Left hindlimb (tissue), 1 donor: ENCODE measurements at places on chromosomes 1 and 21.
A peak's percentile ranks its signal among the peaks of the same experiment; 100 is the strongest.

DNA sequence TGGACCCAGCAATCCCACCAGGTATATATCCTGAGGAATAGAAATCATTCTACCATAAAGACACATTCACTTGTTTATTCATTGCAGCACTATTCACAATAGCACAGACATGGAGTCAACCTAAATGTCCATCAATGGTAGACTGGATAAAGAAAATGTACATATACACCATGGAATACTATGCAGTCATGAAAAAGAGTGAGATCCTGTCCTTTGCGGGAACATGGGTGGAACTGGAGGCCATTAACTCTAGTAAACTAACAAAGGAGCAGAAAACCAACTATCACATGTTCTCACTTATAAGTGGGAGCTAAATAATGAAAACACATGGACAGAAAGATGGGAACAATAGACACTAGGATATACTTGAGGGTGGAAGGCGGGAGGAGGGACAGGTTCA, 36.1 kb upstream of the PRKACB start:
- no peak for DNase-seq

DNA sequence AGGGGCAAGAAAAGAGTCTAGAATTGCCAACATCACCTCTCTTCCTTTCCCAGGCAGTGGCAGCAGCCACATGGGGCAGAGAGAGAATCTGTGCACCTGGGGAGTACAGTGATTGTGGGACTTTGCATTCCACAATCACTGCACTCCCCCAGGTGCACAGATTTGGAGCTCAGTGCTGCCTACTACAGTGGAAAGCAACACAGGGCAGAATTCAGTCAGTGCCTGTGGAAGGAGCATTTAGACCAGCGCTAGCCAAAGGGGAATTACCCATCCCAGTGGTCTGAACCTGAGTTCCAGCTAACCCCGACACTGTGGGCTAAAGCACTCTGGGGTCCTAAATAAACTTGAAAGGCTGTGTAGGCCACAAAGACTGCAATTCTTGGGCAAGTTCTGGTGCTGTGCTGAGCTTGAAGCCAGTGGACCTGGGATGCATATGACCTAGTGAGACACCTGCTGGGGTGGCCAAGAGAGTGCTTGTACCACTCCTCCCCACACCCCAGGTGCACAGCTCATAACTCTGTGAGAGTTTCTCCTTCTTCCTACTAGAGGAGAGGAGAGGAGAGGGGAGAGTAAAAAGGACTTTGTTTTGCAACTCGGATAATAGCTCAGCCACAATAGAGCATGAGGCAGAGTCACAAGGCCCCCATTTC, 50.3 kb downstream of the NUP210L start:
- DNase-seq: no peak

DNA sequence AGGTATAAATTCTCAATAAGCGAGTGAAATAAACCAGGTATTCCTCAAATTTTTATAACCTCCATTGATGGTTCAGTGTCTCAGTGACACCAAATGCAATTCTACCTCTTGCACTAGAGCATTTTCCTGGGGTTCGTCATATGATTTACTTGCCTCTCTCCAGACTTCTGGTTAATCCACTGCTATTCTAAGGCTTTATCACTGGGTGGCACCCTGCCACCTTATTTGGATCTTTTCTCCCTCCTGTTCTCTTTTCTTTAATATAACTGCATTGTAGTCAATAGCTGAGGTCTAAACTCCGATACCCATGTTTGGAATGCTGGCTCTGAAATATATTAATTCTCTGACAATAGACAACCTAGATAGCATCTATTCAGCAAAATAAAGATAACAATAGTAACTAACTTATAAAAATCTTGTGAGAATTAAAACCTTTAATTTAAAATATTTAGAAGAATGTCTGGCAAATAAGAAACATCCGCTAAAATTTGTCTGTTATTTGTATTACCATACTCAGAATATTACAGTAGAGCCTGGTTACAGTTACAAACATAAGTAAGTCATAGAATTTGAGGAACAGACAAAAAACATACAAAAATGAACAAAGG, 436.4 kb downstream of the PLA2G4A start:
- DNase-seq: peak; percentile 39

DNA sequence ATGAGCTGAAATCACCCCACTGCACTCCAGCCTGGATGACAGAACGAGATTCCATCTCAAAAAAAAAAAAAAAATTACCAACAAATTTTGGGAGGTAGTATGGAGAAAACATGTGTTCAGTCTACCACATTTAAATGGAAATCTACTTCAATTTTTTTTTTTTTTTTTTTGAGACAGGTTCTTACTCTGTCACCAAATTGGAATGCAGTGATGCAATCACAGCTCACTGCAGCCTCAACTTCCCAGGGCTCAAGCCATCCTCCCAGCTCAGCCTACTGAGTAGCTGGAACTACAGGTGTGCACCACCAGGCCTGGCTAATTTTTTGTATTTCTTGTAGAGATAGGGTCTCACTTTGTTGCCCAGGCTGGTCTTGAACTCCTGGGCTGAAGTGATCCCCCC, 82.1 kb downstream of the GFI1 start:
- DNase-seq: no peak

GRCh38 chr1:240462766-240463395, 149.1 kb downstream of the GREM2 start:
- DNase-seq: no peak

DNA sequence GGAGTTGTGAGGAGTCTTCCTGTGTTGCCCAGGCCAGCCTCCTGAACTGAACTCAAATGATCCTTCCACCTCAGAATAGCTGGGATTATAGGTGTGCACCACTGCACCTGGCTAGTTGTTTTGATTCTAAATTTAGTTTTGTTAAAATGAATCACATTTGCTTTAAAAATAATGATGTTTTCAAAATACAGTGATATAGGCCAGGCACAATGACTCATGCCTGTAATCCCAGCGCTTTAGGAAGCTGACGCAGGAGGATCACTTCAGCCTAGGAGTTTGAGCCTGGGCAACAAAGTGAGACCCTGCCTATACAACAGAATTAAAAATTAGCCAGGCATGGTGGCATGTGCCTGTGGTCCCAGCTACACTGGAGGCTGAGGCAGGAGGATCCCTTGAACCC, 24.3 kb downstream of the RTCA start:
- DNase-seq: no peak

DNA sequence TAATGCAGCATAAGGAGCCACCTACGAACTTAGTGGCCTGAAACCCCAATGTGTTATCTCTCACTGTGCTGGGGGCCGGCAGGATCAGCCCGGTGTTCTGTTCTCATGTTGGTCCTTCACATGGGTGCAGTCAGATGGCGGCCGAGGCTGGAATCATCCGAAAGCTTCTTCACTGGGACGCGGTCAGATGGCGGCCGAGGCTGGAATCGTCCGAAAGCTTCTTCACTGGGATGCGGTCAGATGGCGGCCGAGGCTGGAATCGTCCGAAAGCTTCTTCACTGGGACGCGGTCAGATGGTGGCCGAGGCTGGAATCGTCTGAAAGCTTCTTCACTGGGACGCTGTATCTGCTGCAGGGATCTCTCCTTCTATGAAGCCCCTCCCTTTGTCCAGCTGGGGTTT, 12.6 kb upstream of the PCBP3 start:
- DNase-seq: no peak

DNA sequence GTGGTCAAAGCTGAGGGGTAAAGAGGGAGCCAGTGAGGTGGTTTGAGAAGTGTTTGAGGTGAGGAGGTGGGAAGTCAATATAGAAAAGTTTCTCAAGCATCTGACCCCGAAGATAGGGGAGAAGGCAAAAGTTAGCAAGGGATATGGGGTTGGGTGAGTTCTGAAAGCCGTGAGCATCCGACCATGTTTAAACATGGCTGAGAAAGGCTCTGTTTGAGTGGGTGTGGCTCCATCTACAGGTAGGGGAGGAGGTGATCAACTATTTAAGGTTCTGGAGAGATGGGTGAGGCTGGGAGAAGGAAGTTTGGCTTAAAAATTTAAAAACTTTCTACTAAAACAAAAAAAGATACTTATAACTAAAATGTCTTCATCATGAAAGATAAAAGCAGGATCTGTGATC, 273.8 kb downstream of the KCNJ6 start:
- DNase-seq: no peak

- DNase-seq: no peak
Observed at GRCh38 chr1:179369751-179370341, 4.1 kb downstream of the AXDND1 start.

GRCh38 chr21:34836103-34836932, 167.5 kb downstream of the CLIC6 start:
- no peak for DNase-seq

DNA sequence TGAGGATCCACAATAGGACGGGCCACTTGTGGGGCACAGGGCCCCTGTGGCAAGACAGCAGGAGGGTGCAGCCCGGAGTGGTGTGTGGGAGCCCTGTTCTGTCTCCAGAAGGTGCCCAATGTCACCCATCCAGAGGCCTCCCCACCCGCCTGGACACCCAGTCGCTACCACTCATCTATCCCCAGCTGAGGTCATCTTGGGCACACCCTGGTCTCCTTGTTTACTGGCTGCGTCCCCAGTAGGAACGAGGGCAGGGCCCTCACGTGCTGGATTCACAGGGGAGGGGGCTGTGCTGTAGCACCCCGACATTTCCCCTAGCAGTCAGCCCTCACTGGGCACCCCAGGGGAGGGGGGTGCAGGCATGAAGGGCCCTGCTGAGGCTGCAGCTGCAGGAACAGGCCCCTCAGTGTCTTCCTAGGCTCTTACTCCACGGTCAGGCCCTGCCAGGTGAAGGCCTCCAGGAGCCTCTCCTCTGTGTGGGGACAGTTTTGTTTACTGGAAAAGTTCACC, 2.3 kb upstream of the TNNT2 start:
- no peak for DNase-seq

GRCh38 chr1:21229246-21230000, 52.7 kb upstream of the EIF4G3 start:
- no peak for DNase-seq

DNA sequence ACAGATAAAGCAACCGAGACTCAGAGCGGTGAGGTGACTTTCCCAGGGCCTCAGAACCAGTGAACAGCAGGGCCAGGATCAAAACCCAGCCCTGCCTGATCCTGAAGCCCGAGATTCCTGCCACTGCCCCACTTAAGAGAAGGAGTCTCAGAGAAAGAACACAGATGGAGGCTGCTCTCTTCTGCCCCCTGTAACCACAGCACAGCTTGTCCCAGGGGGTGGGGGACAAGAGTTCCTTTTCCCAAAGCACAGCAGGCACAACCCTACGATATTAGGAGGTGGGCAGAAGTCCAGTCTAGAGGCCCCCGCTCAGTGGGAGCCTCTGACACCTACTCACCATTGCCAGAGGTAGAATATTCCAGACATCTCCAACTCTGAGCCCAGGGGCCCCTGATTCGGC, 24.0 kb upstream of the VWA5B1 start:
- no peak for DNase-seq

GRCh38 chr21:34796518-34797200, 127.9 kb downstream of the CLIC6 start:
- no peak for DNase-seq

DNA sequence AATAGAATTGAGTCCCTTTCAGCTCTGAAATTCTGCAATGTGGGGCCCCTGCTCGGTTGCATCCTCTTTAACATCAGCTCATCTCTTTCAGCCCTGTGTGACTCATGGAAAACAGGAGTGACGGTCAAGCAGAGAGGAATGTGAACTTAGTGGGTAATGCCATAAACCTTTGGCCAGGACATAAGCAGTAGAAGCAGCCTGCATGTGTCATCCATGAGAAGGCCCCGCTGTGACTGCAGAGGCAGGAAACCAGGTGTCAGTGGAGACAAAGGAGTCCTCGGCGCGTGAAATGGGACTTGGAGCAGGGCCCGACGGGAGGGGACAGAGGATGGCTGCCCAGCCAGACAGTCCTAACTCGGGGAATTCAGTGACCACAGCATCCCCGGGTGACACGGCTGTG, 21.1 kb upstream of the EPHB2 start:
- DNase-seq: peak; percentile 41

DNA sequence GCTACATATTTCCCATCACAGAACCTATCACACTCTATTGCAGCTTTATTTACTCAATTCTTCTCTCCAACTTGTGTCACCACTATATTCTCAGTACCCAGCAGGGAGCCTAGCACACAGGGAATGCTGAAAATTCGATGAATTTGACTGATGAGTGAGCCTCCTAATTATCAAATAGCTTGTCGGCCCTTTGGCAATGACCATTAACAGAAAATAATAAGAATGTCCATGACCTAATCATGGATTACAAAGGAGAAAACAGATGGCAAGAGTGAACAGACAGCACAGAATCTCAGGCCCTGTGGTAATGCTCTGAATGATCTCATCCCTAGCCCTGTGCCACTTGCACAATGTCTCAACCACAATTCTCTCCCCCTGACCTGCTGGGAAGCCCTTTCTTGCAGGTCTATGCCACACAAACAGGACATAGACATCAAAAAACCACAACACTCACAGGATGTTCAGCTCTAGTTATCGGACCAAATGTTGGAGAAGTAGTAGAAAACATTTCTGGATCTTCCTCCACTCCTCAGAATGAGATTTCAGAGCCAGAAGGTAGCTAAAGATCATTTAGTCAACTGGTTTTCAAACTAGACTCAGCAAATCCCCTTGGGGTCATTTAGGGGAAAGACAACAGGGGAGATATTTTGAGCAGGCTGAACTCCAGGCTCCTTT, 68.4 kb downstream of the LUZP1 start:
- DNase-seq: no peak

GRCh38 chr1:157147906-157148700, 9.9 kb upstream of the ETV3 start:
- no peak for DNase-seq
